Posterior cingulate gyrus (tissue), 11 donors: ENCODE measurements at places on chromosomes 12 and 14.

GRCh38 chr12:14387219-14387871 is 21.9 kb downstream of the ATF7IP start:
- DNase-seq = no peak

GRCh38 chr14:103121121-103121845 is 2.0 kb upstream of the TNFAIP2 start:
- no peak for DNase-seq

- DNase-seq = no peak
Observed at GRCh38 chr12:118704527-118705241, 276.7 kb upstream of the SRRM4 start.

DNA sequence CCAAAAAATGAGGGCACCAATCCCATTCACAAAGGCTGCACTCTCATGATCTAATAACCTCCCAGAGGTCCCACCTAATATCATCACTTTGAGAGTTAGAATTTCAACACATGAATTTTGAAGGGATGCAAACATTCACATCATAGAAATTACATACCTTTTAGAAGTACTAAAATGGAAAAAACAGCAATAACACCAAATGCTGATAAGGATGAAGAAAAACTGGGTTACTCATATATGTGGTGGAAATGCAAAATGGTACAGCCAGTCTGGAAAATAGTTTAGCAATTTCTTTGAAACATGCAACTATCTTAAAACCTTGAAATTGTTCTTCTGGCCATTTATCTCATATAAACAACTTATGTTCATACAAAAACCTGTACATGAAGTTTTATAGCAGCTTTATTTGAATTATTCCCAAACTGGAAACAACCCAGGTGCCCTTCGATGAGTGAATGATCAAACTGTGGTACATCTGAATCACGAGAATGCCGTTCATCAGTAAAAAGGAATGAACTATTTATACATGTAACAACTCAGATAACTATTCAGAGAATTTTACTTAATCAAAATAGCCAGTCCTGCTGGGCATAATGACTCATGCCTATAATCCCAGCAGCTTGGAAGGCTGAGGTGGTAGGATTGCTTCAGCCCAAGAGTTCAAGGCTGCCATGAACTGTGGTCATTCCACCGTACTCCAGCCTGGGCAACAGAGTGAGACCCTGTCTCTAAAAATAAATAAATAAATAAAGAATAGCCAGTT is 109.4 kb upstream of the SSTR1 start:
- DNase-seq = no peak

- DNase-seq = no peak
Observed at GRCh38 chr12:88132392-88132791, 9.5 kb downstream of the CEP290 start.
